ENCODE measurements at places on chromosomes 3 and 15. TPM values are rescaled to one million over a fixed set of nuclear protein-coding genes. Genes with fewer than 3 reads are reported as not detected.

VWA5B2 gene
- 2.5 TPM for total RNA-seq

PPP1R14D gene
- not detected for total RNA-seq

MYD88 gene
- total RNA-seq: 8.0 TPM

SAMD7 gene
- total RNA-seq: not detected

DNAH12 gene
- total RNA-seq: 0.58 TPM

NMNAT3 gene
- 8.7 TPM for total RNA-seq

DNA sequence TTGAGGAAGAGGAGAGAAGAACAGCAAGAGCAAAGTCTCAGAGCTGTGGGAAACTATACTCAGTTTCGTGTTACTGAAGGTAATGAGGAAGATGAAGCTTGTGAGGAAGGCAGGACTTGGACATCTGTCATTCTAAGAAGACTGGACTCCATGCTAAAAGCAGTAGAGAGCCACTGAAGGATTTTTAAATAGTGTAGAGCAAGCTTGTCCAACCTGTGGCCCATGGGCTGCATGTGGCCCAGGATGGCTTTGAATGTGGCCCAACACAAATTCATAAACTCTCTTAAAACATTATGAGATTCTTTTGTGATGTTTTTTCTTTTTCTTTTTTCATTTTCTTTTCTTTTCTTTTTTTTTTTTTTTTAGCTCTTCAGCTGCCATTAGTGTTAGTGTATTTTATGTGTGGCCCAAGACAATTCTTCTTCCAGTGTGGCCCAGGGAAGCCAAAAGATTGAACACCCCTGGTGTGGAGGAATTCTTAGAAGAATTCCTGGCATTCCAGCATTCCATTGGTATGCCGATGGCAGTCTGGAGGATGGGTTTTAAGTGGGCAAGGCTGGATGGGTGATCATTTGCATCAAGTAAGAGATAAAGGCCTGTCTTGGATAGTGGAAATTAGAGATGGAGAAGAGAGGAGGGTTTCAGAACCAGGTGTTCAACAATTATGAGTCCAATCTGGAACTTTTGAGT is 6.9 kb upstream of the NFKBIZ start:
- H3K4me3 ChIP-seq: no peak overlapping the region
- no peak overlapping the region for H3K27ac ChIP-seq
- no peaks in the 10 kb centered on the region for H3K36me3 ChIP-seq
- H3K4me1 ChIP-seq: peaks cover 5% of the 10 kb centered on the region
- no peaks in the 10 kb centered on the region for H3K27me3 ChIP-seq
- DNase-seq: no peak

DNA sequence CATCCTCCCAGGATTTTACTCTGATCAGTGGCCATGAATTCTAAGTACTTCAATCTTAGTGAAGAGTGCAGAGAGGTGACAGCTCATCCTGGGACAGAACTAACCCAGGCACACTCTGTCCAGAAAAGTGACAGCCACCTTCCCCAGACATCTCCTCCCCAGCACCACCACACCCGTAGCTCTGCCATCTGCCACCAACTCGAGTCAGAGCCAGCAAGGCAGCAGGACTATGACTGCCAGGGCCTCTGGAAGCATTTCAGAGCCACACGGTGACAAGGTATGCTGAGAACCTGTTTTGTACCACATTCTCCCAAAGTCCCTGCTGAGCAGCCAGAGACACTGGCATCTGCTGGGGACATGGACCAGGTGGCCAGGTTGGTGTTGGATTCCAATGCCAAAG is 71.0 kb downstream of the NTRK3 start:
- no peaks in the 10 kb centered on the region for H3K36me3 ChIP-seq
- no peak for DNase-seq
- no peak overlapping the region for H3K4me3 ChIP-seq
- H3K27ac ChIP-seq: no peak overlapping the region
- no peaks in the 10 kb centered on the region for H3K27me3 ChIP-seq

DNA sequence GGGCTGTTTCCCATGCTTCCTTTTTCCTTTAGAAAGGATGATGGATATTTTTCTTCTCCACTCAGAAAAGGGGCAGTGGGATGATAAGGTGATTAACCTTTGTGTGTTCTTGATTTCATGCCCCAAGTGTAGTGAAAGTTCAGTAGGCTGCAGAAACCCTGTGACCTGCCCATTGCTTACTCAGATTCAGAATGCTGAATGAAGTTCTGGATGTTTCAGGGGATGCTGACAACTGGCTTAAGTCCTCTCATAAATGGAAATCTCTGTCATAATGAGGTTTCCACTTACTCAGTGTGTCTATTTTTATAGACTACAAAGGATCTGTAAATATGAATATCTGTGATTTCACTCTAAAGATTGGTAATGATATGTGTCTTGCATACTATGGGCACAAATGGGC is 471.3 kb upstream of the TPRG1 start:
- no peak overlapping the region for H3K27ac ChIP-seq
- H3K4me1 ChIP-seq: no peaks in the 10 kb centered on the region
- no peaks in the 10 kb centered on the region for H3K27me3 ChIP-seq
- no peak for DNase-seq

DNA sequence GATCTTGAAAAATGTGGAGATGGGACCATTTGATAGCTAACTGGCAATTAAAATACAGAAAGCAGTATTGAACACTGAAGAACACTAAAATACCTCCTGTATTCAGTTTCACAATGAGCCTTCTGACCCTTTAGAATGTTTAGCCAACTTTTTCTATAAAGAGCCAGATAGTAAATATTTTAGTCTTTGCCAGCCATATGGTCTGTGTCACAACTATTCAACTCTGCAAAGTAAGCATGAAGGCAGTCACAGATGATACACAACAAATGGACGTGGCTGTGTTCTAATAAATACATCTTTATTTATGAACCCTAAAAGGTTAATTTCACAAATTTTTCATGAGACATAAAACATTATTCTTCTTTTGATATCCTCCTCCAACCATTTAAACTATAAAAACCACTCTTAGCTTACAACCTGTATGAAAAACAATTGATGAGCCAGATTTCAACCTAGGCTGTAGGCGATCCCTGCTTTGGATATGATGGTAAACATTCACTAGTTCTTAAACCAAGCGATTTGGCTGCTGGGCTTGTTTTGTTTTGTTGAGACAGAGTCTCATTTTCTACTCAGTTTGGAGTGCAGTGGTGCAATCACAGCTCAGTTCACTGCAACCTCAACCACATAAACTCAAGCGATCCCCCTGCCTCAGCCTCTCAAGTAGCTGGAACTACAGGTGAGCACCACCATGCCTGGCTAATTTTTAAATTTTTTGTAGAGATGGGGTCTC is 13.6 kb upstream of the CSPG5 start:
- H3K4me1 ChIP-seq: no peaks in the 10 kb centered on the region
- DNase-seq: no peak
- H3K27me3 ChIP-seq: no peaks in the 10 kb centered on the region
- H3K27ac ChIP-seq: no peak overlapping the region
- no peak overlapping the region for H3K4me3 ChIP-seq

DNA sequence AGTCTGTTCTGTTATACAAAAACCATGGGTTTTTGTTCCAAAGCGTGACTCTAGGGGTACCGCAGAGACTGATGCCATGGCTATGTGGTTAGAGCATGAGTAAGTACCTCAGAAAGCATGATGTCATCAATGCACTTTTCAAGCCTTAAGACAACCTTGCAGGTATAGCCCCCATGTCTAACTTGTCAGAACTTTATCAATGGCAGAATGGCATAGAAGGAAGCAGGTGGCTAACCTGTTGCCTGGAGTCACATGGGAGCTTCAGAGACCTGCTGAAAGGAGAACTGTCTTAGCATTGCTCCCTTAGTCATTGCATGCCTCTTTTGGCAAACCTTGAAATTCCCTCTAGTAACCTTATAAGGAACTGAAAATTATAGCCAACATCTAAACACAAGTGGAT is 52.5 kb downstream of the EOMES start:
- no peak overlapping the region for H3K4me3 ChIP-seq
- DNase-seq: no peak
- no peaks in the 10 kb centered on the region for H3K27me3 ChIP-seq
- no peak overlapping the region for H3K27ac ChIP-seq
- no peaks in the 10 kb centered on the region for H3K36me3 ChIP-seq

- no peak overlapping the region for H3K27ac ChIP-seq
- H3K27me3 ChIP-seq: no peaks in the 10 kb centered on the region
- H3K4me3 ChIP-seq: no peak overlapping the region
- no peak for DNase-seq
Observed at GRCh38 chr15:75140080-75140879, 61.4 kb upstream of the C15orf39 start.

DNA sequence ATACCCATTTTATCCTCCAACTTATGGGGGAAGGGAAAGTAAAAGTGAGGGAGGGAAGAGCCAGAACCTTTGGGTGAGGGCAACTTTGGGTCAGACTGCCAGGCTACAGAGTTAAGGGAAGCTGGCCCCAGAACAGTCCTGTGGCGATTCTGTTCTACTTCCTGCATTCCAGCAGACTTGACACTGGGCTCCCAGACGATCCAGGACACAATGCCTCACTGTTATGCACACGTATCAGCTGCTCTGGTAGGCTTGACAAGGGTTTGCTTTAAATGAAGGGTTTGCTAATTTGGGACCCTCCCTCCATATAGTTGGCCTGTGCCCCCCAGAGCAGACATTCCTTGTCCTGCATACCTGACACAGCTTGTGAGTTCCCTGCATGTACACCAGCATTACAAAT is 10.7 kb downstream of the GORASP1 start:
- peak; percentile 45 for DNase-seq
- H3K36me3 ChIP-seq: no peaks in the 10 kb centered on the region
- H3K27ac ChIP-seq: peak overlapping the region; percentile 71
- H3K4me3 ChIP-seq: no peak overlapping the region

GRCh38 chr3:188125076-188125475 is 28.9 kb upstream of the LPP start:
- H3K4me1 ChIP-seq: no peaks in the 10 kb centered on the region
- no peaks in the 10 kb centered on the region for H3K27me3 ChIP-seq
- DNase-seq: no peak
- H3K27ac ChIP-seq: no peak overlapping the region
- H3K36me3 ChIP-seq: no peaks in the 10 kb centered on the region

- no peak for DNase-seq
- H3K27me3 ChIP-seq: no peaks in the 10 kb centered on the region
- no peaks in the 10 kb centered on the region for H3K4me1 ChIP-seq
- no peak overlapping the region for H3K27ac ChIP-seq
- H3K36me3 ChIP-seq: no peaks in the 10 kb centered on the region
Observed at GRCh38 chr3:42668793-42669217, 15.3 kb downstream of the ZBTB47 start.

DNA sequence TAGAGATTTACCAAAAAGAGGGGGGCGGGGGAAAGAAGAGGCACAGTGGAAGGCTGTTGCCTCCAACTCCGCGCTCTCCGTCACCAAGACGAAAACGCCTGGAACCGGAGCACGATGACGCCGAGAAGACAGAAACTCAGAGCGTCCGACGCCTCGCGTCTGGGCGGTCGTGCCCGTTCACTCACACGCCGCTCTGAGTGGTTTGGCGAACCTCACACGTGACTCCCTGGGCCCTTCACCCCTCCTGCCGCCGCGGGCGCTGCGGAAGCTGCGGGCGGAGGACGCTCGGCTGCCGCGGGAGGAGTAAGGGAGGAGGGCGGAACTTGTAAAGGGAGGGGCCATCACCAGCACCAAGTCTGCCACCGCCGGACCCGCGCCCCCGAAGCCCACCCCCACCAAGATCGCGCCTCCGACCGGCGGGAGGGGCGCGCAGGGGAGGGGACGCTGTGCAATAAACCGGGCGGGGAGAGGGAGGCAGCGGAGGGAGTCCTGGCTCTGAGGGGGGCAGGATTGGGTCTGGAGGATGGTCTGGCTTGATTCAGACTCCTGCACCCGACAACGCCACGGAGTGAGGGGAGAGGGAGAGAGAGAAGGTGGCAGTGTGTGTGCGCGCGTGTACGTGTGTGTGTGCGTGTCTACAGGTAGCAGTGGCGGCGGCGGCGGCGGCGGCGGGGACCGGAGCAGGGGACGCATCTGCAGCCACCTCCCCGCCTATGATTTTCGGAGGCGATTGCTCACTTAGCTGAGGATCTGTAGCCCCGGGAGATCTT is 1.9 kb upstream of the NLGN1 start:
- H3K4me3 ChIP-seq: peak overlapping the region; percentile 71
- peaks cover 1% of the 10 kb centered on the region for H3K27me3 ChIP-seq
- DNase-seq: peak; percentile 83
- peak overlapping the region; percentile 69 for H3K27ac ChIP-seq

DNA sequence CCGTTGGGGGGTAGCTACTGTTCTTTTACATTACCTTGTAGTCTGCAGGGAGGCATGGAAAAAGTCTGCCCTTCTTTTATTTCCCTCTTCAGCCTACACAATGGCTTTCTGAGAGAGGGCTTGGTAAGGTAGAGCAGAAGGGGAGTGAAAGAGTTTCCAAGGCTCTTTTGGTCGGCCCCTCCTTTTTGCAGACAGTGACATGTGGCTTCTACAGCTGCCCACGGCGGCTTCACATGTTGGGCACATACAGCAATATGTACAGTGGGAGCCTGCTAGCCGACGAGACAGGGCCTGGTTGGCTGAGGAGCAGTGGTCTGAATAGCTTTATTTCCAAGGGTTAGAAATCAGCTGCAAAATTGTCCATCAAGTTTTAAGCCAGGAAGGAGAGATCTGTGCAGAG is 4.0 kb downstream of the INAFM2 start:
- H3K27ac ChIP-seq: no peak overlapping the region
- H3K4me1 ChIP-seq: peaks cover 14% of the 10 kb centered on the region
- no peaks in the 10 kb centered on the region for H3K36me3 ChIP-seq
- no peak for DNase-seq

- H3K27me3 ChIP-seq: no peaks in the 10 kb centered on the region
- H3K4me3 ChIP-seq: no peak overlapping the region
- no peak overlapping the region for H3K27ac ChIP-seq
- DNase-seq: no peak
- no peaks in the 10 kb centered on the region for H3K4me1 ChIP-seq
Observed at GRCh38 chr15:83605111-83605945, 48.6 kb upstream of the ADAMTSL3 start.

DNA sequence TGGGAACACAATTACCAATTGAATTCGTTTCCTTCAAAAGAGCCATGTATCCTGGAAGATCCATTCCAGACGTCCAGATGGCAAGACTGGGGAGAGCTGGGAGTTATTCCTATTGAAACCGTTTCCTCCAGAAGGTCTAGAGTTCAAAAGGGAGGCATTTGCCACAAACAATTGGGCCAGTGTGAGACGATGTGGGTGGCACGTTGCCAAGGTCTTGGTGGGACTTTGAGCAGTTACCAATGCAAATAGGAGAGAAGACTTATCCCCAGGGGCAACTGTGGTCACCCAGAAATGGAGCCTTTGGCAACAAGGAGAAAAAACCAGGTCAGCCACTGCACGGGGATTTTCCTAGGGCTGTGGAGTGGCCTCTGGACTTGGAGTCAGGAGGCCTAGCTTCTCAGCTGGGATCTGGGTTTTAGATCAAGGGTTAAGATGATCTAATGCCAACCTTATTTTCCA is 29.6 kb upstream of the TLE3 start:
- H3K4me1 ChIP-seq: no peaks in the 10 kb centered on the region
- H3K36me3 ChIP-seq: no peaks in the 10 kb centered on the region
- DNase-seq: no peak
- no peak overlapping the region for H3K4me3 ChIP-seq
- H3K27ac ChIP-seq: no peak overlapping the region
- no peaks in the 10 kb centered on the region for H3K27me3 ChIP-seq

DNA sequence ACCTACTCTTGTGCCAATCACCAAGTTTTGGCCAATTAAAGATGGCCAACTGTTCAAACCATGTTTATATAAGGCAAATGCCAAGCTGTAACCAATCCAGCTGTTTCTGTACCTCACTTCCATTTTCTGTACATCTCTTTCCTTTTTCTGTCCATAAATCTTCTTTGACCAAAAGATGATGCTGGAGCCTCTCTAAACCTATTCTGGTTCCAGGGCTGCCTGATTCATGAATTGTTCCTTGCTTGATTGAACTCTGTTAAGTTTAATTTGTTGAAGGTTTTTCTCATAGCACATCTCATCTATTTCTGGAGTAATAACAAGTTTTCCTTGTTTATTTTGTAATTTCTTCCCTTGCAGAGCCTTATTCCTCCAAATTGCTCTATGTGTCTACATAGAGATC is 115.3 kb upstream of the SMAD3 start:
- H3K27me3 ChIP-seq: no peaks in the 10 kb centered on the region
- H3K27ac ChIP-seq: no peak overlapping the region
- no peak for DNase-seq

Measured in pancreas (tissue), 10 donors.